ENCODE measurements at places on chromosomes 4 and X.

- no peak for DNase-seq
Measured at GRCh38 chrX:102958794-102959193, 21.7 kb downstream of the RAB40AL start.

GRCh38 chr4:168138143-168138542, 45.8 kb downstream of the ANXA10 start:
- DNase-seq = no peak

- DNase-seq = no peak
Measured at GRCh38 chr4:106717091-106717490, 319.0 kb downstream of the DKK2 start.

DNA sequence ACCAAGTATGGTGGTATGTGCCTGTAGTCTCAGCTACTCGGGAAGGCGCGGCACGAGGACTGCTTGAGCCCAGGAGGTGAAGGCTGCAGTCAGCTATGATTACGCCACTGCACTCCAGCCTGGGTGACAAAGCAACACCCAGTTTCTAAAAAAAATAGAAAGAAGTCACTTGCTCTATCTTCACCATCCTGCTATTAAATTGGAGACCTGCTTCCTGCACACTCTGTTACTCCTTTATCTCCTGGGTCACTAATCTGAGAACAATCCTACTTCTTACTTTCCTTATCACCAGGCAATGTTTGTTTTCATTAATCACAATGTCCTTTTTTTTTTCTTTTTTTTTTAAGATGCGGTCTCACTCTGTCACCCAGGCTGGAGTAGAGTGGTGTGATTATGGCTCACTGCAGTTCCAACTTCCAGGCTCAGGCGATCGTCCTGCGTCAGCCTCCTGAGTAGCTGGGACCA, 16.2 kb downstream of the PRKX start:
- no peak for DNase-seq

- no peak for DNase-seq
Measured at GRCh38 chr4:73245955-73246354, 12.6 kb downstream of the ANKRD17 start.

- no peak for DNase-seq
Measured at GRCh38 chr4:4390515-4391240, 3.8 kb downstream of the NSG1 start.
